Bone marrow (tissue), 2 donors: ENCODE measurements at places on chromosomes 13 and 19.

GRCh38 chr13:51697181-51697580 is 106.8 kb downstream of the DHRS12 start:
- no peak for DNase-seq

DNA sequence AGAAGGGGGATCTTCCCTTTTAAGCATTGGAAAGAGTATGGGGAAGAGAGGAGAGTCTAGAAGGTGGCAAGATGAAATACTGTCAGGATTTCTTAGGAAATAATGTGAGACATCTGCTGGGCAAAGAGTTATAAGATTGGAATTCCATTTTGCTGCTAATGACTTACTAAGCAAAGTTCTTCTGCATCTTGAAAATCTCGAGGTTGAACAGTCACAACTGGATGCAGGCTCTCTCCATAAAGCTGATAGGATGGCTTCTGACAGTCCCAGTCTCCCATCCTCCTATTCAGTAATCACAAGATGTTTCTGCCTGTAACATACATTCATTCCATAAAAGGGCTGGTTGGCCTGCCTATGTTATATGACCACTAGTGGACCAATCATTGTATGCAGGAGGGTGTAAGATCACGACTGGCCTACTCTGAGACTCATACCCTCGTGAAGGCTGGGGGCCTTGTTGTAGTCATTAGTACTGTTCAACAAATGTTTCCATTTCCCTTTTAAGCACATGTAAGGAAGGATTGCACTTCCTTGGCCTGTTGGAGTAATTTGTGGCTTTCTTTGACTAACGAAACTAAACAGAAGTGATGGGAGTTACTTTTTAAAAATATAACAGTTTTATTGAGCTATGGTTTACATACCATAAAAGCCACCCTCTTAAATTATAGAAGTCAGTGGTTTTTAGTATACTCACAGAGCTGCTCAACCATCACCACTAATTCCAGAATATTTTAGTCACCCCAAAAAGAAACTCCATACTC is 45.0 kb upstream of the TDRD3 start:
- DNase-seq, result no peak

DNA sequence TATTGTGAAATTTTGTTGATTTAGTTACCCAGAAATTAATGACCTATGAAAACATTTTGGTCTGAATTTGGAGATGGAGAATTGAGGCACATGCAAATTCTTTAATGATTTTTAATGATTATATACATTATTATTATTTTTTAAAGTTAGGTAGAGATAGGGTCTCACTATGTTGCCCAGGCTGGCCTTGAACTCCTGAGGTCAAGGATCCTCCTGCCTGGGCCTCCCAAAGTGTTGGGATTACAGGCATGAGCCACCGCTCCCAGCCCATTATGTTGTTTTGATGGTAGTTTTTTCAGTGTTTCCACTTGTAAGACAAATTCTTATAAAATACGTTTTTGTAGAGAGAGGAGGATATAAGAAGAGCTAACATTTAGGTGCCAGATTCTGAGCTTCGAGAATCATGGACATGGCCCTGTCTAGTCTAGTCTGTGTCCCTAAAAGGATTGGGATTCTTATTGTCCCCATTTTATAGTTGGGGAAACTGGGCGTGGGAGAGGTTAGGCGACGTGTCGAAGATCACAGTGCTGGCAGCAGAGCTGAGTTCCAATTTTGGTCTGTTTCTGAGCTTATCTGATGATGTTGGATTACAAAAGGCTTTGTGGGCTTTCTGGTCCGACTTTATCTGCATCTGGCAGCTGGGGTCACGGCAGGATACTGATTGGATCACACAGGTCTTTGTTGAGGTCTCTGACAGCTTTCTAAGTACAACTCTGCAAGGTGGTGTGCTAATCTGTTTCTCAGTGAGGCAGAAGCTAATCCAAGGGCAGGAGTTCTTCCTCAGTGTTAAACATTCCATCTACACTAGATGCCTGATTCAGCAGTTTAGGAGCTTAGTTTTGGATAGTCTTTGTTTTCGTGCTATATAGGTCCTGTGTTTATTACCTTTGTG is 7.5 kb upstream of the WDR88 start:
- DNase-seq, result no peak

DNA sequence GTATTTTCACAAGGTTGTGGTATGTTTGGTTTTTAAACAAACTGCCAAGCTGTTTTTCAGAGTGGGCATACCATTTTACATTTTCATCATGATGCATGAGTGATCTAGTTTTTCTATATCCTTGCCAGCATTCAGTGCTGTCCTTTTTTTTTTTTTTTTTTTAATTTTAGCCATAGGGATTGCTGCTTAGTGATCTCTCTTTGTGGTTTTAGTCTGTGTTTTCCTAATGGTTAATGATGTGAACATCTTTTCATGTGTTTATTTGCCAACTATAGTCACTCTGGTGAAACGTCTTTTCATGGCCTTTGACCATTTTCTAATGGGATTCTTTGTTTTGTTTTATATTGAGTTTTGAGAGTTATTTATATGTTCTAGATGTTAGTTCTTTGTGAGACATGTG is 59.7 kb downstream of the SHISA2 start:
- no peak for DNase-seq

- DNase-seq, result no peak
Observed at GRCh38 chr13:99144306-99144705, 56.3 kb upstream of the UBAC2 start.

DNA sequence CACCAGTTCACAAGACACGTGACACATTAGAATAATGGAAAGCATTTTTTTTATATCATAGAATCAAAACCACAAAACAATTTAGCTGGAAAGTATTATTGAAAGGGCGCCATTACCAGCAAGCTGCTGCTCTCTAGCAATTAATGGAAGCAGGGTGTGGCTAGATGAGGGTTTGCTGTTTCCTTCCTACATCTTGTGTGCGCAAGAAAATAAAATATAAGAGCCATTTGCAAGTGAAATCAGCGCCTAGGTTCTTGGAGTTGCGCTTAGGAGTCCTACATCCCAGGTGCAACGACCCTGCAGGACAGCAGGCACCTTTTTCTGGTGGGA is 140.9 kb downstream of the ZNF536 start:
- DNase-seq, result no peak

DNA sequence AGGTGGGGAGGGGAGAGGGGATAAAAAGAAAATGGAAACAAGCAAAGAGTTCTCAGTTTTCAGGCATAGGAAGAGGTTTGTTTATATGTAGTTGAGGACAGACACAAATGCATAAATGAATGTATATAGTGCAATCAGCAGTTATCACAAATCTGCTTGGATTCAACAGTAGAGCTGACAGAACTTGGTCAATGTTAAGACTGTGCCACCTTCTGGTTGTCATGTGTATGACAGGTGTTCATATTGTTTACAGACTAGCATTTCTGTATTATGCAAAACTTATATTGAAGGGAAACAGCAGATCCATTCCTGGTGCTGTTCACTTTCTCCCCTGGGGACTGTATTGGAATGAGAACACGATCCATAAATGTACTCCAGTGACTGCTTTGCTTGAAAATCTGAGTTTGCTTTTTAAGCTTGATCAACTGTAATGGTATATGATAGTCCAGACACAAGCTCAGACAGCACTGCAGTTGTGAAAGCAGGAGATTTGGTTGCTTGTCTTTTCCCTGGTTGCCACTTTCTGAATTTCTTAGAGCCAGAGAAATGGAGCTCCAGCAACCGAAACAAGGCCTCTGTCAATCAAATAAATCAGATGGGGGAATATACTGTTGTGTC is 319.5 kb upstream of the OBI1 start:
- no peak for DNase-seq
